Right renal cortex interstitium (tissue), 3 donors: ENCODE measurements at places on chromosomes 6 and 20.

DNA sequence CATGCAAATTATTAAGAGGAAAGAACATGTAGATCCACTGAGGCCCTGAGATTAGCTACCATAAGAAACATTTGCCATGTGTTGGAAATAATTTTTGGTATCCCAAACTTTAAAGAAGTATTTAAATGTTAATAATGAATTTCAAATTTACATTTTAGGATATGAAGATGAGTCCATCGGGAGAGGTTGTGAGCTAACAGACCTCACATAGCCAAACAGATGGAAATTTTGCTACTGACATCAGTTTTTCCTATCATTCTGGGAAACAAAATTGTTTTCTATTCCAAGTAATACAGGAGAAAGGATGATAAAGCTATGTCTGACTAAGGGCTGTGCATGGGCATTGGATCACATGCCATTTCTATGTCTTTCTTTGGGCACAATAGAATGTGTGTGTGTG is 809.6 kb downstream of the TENT5A start:
- DNase-seq = no peak

GRCh38 chr6:39223555-39223954 is 5.7 kb downstream of the KCNK5 start:
- no peak for DNase-seq

DNA sequence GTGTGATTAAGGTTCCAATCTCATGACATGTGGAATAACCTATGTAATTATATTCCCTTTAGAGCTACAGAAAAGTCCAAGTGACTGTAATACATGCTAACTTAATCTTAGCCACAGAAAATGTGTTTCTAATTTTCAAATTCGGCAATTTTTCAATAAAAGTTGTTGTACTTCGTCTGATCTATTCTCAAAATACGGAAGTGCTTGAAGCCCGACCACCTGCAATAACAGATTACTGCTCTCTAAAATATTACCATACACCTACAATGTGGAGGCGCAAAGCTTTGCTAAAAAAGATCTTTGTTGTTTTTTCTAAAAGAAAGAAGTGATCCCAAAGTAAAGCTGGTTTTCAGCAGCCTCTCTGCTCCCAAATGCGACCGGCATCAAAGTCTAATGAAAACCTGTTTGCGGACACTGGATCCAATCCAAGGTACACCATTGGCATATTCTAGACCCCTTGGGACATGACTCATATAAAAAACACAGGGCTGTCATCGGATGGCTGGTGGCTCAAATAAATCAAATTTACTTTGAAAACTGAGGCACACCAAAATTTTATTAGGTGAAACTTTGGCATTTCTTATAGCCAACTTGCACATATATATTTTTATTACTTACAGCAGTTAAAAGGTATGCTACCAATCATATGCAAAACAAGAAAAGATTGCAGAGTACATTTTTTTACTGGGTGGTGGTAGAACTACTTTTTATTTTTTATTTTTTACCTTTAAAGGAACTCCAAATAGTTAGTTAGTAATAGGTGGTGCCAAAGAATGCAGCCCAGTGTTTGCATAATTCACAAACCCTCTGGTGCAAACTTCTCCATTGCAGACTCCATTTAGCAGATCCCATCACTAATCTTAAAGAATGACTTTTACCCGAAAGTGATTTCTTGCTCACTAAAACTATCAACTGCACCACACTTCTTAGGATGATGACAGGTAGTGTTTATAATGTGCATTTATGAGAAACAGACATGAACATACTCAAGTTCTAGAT is 118.7 kb upstream of the TBX18 start:
- DNase-seq = no peak

- DNase-seq = no peak
Measured at GRCh38 chr6:30670760-30671527, 1.9 kb downstream of the DHX16 start.

GRCh38 chr6:36130667-36131510 is 576 bp downstream of the MAPK13 start:
- no peak for DNase-seq

GRCh38 chr6:122406187-122406586 is 6.7 kb downstream of the HSF2 start:
- no peak for DNase-seq
